ENCODE measurements at places on chromosomes 5 and 9.

DNA sequence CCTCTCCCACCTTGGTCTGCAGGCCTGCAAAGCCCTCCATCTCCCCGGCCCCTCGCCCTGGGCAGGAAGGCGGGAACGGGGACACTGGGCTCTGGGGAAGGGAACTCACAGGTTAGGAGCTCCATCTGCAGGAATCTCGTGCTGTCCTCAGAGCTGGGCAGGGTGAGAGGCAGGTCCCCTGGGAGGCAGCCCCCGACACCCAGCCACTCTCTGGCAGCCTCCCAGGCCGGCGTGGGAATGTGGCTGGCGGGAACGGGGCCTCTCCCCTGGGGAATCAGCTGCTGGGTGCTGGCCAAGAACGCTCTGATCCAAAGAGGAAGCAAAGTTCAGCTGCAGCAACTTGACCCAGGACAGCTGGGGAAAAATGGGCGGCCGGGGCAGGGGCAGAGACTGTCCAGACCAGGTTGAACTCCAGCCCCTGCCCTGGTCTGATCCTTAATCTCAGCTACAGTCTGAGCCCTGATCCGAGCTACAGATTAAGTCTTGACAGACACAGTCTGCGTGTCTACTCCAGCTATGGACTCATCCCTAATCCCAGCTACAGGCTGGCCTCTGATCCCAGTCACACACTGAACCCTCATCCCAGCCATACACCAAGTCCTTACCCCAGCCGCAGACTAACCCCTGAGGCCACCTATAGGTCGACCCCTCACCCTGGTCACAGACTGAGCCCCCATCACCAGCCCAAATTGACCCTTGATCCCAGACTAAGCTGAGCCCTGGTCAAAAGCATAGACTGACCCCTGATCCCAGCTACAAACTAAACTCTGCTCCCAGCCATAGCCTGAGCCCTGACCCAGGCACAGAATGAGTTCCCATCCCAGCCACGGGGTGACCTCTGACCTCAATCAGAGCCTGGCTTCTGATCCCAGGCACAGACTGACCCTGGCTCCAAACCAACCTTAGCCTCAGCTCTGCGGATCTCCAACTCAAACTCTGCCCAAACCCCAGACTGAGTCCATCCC, 37.3 kb upstream of the EGFL7 start:
- DNase-seq: no peak

DNA sequence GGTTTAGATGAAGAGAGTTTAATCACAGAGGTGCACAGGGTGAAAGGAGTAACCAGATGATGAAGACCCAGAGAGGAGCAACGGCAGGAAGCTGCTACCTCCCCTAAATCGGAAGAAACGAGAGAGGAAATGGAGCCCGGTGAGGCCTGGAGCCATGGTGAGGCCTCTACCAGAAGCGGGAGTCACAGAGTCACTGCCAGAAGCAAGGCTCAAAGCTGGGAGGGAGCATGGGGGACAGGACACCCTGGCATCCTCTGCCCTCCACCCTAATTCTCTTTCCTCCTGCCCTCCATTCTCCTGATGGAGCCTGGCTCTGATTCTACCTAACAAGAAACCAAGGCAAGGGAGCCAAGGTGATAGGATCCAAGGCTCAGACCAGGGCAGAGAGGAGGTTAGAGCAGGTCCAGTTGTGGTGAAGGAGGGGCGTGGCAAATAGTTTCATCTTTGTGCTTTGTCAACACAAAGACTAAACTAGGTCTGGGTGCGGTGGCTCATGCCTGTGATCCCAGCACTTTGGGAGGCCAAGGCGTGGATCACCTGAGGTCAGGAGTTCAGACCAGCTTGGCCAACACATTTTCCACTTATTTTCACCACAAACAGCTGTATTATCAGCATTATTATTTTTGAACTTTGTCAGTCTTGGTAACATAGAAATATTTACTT, 134.4 kb upstream of the RAI14 start:
- DNase-seq: no peak

DNA sequence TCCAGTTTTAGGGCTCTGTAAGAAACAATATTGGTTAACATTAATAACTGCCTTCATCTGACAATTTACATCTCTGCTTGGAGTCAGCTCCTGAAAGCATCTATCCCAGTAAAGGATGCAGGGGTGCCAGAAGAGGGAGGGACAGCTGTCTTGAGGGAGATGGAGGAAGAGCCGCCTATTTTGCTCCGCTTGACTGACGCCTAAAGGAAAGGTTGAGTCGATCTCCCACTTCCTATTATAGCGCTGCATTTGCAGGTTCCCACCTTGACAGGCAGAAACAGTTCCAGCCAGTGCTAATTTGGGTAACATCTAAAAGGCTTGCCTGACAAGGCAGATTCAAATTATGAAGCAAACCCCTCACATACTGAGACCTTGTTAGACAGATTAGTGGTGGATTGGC, 374.6 kb downstream of the SPATA31D1 start:
- DNase-seq: no peak

DNA sequence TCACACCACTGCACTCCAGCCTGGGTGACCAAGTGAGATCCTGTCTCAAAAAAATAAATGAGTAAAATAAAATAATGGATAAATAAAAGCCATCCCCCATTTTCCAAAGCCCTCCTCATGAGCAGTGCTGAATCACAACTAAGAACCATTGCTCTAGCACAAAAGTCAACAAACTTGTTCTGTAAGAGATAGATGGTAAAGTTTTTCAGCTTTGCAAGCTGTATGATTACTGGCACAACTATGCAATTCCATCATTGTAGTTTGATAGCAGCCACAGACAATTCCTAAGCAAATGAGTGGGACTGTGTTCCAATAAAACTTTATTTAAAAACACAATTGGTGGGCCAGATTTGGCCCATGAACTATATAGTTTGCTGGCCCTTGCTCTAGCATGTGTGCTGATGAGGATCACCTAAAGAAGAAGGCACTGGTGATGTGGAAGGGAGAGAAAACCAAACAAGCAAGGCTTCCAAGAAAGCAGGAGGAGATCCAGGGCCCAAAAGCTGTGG, 64.6 kb downstream of the NEURL1B start:
- peak; percentile 5 for DNase-seq

DNA sequence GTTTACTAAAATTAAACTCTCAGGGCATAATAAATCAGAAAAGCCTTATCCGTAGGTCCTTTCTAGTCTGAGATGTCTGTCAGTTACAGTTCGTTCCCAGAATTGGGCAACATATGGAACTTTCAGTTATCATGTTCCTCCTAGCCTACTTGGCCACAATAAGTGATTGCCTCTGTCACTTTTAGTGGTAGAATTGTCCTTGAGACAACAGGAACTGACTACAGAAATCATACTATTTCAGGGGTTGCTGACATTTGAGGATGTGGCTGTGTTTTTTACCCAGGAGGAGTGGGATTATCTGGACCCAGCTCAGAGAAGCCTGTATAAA, 956 bp downstream of the ZNF189 start:
- DNase-seq: no peak

GRCh38 chr5:104659497-104659896, 1096.9 kb upstream of the NUDT12 start:
- no peak for DNase-seq

DNA sequence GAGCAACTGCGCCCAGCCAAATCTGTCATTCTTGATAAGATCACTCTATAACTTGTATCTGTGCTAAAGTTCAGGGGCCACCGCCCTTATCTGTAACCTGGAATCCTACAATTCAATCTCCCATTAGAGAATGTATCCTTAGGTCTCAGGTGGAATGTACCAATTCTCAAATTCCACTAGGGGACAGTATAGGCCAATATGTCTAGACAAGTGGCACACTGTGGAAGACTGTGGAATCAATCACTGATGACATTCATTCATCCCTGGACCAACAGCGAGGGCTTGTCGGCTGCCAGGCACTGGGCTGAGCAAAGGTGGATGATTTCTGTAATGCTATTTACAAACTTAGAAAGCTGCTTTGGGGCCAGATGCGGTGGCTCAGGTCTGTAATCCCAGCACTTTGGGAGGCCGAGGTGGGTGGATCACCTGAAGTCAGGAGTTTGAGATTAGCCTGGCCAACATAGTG, 28.7 kb upstream of the MEGF9 start:
- no peak for DNase-seq

GRCh38 chr9:113160571-113160970, 9.8 kb downstream of the SLC31A2 start:
- DNase-seq: no peak

- DNase-seq: no peak
These were observed 17.8 kb upstream of the DPM2 start for GRCh38 chr9:127955294-127956015.

- no peak for DNase-seq
These were observed 69.5 kb upstream of the ELL2 start for GRCh38 chr5:96031180-96031579.

DNA sequence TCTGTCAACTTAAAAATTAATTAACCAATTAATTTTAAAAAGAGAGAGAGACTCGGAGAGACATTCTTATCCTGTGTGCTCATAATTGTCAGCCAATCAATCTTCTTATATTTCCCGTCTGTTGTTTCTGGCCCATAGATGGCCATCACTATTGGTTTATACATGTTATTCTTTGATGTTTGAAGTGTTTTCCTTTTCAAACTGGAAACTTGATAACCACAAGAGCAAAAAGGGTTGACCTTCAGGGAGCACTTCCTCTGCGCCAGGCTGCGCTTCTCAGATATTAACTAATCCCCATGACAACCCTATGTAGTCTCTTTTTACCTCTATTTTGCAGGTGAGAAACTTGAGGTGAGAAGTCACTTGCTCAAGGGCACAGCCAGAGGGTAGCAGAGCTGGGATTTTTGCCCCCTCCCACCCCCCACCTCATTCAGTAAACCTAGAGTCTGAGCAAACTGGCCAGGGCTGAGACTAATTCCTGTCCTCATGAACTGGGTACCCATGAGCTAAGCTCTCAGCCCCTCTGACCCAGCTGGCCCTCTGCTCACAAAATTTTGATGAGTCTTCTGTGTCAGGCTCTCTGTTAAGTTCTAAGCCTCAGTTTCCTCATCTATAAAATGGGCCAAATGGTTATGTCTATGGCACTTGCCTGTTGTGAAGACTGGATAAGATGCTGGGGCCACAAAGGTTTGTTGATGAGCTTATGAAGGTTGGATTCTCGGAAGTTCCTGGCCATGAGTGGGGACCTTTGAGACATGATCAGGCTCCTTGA, 86.0 kb upstream of the SH3PXD2B start:
- DNase-seq: no peak
